ENCODE measurements at places on chromosomes 6 and 20.

DNA sequence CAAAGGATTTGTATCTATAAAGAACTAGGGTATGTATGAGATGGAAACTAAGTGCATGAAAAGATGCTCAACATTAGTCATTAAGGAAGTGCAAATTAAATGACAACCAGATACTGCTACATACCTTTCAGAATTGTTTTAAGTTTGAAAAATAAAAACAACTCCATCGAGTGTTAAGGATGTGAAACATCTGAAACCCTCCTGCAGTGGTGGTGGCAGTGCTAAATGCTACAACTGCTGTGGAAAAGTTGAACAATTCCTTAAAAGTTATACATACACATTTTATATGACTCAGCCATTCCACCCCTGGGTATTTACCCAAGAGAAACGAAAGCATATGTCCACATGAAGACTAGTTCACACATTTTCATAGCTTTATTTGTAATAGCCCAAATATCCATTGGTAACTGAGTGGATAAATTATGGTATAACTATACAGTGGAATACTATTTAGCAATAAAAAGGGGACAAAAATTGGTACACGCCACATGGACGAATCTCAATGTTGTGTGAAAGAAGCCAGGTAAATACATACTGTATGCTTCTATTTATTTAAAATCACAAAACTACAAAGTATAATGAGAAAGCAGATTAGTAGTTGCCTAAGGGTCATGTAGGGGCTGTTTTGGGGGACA, 10.6 kb downstream of the ARMH2 start:
- peaks cover 17% of the 10 kb centered on the region for H3K36me3 ChIP-seq
- H3K27ac ChIP-seq = no peak overlapping the region
- no peak overlapping the region for H3K4me3 ChIP-seq
- H3K4me1 ChIP-seq = no peaks in the 10 kb centered on the region
- H3K27me3 ChIP-seq = no peaks in the 10 kb centered on the region

DNA sequence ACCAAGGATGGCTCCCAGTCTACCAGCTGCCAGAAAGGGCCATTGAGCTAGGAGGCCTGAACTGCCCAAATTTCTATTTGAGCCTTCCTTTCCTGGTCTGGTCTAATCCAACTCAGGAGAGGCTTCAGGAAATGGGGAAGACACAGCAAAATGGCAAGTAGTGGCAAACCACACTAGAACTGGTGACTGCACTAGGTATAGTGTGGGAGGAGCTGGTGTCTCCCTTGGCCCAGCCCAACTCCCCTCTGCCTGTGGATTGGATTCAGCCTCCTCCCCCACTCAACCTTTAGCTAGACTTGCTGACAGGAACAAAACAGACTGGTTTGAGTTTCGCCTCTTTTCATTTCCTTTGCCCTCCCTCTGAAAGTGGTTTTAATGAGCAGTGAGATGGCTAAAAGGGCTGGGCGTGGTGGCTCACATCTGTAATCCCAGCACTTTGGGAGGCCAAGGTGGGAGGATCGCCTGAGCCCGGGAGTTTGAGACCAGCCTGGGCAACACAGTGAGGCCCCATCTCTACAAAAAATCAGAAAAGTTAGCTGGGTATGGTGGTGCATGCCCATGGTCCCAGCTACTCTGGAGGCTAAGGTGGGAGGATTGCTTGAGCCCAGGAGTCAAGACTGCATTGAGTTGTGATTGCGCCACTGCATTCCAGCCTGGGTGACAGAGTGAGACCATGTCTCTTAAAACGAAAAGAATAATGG, 17.5 kb downstream of the MRPS18A start:
- peaks cover 48% of the 10 kb centered on the region for H3K4me1 ChIP-seq
- peak overlapping the region; percentile 66 for H3K27ac ChIP-seq
- no peak overlapping the region for H3K4me3 ChIP-seq
- H3K27me3 ChIP-seq = no peaks in the 10 kb centered on the region

GRCh38 chr20:2800521-2801285, at the start of gene CPXM1:
CPXM1 (minus strand) TSS chr20:2800627; CDS start chr20:2800572, 55 bp downstream.
- no peaks in the 10 kb centered on the region for H3K36me3 ChIP-seq
- DNase-seq = no peak
- H3K4me3 ChIP-seq = no peak within 1 kb of the TSS
- peaks cover 12% of the 10 kb centered on the region for H3K27me3 ChIP-seq
- H3K4me1 ChIP-seq = peaks cover 20% of the 10 kb centered on the region
- no peak within 1 kb of the TSS for H3K27ac ChIP-seq

GRCh38 chr6:41346441-41346840, 11.0 kb downstream of the NCR2 start:
- H3K27me3 ChIP-seq = no peaks in the 10 kb centered on the region
- no peak overlapping the region for H3K4me3 ChIP-seq
- H3K27ac ChIP-seq = no peak overlapping the region

- no peak overlapping the region for H3K27ac ChIP-seq
- H3K4me1 ChIP-seq = no peaks in the 10 kb centered on the region
- no peaks in the 10 kb centered on the region for H3K27me3 ChIP-seq
- H3K4me3 ChIP-seq = no peak overlapping the region
Observed at GRCh38 chr6:91428953-91429560, 842.2 kb upstream of the MAP3K7 start.

DNA sequence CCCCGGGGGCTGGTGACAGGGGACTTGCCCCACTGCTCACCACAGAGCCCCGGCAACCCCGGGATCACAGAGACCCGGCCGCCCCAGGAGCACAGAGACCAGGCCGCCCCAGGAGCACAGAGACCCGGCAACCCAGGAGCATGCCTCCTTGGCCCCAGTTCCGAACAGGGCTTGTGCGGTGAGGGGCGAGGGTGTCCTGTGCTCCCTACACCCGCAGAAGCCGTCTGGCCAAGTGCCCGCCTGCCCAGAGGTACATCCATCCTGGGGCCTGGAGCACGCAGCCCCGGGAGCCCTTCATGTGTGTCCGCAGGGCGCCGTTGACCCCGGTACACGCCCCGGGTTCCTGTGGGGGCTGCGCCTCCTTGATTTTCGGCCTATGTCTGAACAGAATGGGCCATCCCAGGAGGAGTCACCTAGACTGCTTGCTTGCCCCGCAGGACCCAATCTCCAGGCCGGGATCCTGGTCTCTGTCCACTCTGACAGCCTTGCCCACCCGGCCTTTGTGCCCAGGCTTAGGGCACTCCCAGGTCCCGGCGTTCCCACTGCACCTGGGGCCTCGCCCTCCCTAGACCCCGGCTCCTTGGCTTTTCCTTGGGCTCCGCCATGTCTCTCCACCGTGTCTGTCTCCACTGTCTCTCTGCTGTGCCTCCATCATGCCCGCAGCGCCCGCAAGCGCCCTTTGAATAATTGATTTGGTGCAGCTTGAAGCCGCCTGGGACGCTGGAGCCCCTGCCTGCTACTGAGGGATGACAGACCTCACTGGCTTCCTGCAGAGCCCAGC, 219.8 kb downstream of the ERMARD start:
- no peaks in the 10 kb centered on the region for H3K36me3 ChIP-seq
- peak; percentile 52 for DNase-seq
- no peak overlapping the region for H3K27ac ChIP-seq
- no peaks in the 10 kb centered on the region for H3K27me3 ChIP-seq

GRCh38 chr20:36240076-36240475, 3.8 kb downstream of the AAR2 start:
- peaks cover 50% of the 10 kb centered on the region for H3K36me3 ChIP-seq
- no peak overlapping the region for H3K4me3 ChIP-seq
- DNase-seq = no peak
- H3K27me3 ChIP-seq = no peaks in the 10 kb centered on the region
- no peaks in the 10 kb centered on the region for H3K4me1 ChIP-seq
- H3K27ac ChIP-seq = no peak overlapping the region

- H3K27me3 ChIP-seq = no peaks in the 10 kb centered on the region
- no peaks in the 10 kb centered on the region for H3K36me3 ChIP-seq
- H3K4me3 ChIP-seq = peak overlapping the region; percentile 98
- no peaks in the 10 kb centered on the region for H3K4me1 ChIP-seq
Observed at GRCh38 chr20:47502271-47503239, 868 bp downstream of the NCOA3 start.

- no peak overlapping the region for H3K4me3 ChIP-seq
- no peak for DNase-seq
- H3K27me3 ChIP-seq = no peaks in the 10 kb centered on the region
- H3K4me1 ChIP-seq = no peaks in the 10 kb centered on the region
- H3K36me3 ChIP-seq = no peaks in the 10 kb centered on the region
Observed at GRCh38 chr20:10505827-10506226, 70.7 kb downstream of the SLX4IP start.

DNA sequence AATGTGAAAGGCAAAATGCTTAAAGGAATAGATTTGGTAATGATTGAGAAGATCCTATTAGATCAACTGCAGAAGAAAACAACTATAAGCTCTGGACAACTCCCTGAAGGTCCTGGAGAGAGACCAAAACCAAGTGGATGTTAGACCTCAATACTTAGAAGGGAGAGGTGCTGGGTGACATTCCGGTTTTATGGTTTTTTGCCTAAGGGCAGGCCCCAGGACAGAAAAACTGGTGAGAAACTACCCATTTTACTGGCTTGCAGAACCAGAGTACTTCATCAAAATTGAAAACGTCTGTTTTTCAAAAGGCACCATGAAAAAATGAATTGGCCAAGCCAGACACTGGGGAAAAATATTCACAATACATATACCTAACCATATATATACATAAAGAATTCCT, 26.3 kb downstream of the SAMHD1 start:
- no peaks in the 10 kb centered on the region for H3K4me1 ChIP-seq
- no peak overlapping the region for H3K4me3 ChIP-seq
- DNase-seq = no peak
- H3K36me3 ChIP-seq = peaks cover 96% of the 10 kb centered on the region
- H3K27me3 ChIP-seq = no peaks in the 10 kb centered on the region

DNA sequence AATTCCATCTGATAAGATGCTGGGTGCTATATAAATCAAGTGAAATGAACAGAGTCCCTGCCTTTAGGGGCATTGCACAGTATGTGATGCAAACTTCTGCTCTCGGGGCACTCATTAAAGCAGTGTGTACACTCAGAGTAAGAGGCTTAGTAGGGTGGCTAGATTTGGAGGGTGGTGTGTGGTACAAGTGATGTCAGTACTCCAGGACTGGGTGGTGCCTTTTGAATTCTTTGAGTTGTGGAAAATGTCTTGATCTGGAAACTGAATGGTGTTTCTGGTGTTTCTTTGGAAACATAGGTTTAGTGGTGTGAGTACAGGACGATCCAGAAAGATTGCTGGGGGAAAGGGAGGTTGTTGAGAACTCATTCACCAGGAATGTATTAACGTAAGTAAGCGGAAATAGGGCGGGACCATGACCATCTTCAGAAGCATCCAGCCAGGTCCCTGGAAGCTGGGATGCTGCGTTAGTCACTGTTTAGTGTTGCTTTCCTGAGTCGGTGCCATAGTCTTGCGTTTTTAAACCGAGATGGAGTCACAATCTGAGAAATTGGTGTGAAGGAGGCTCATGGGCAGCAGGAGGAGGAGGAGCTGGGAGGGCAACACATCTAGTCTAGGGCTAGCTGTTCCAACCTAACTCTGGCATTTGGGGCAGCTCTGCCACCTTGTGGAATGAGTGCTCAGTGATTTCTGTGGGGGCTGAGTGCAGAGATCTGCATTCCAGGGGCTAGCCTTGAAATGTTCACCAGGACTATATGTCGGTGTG, 70.3 kb downstream of the SCAND1 start:
- no peaks in the 10 kb centered on the region for H3K36me3 ChIP-seq
- peak overlapping the region; percentile 90 for H3K27ac ChIP-seq
- peak; percentile 92 for DNase-seq
- H3K4me3 ChIP-seq = no peak overlapping the region
- peaks cover 16% of the 10 kb centered on the region for H3K4me1 ChIP-seq
- no peaks in the 10 kb centered on the region for H3K27me3 ChIP-seq

DNA sequence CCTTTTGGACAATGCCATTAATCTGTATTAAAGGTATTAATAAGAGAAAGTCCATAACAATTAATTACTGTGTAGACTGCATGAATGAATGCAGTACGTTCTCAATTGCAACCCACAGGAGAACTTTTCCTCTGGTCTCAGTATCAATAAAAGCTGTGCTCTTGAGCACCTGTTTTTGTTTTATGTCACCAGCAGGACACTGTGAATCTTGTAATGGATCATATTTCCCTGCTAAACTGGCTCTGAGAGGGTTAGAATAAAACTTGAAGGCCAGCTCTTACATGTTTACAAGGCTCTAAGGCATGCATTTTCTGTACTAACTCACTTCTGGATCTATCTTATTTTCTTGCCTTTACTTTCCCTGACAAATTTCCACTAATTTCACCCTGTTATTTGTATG, 214.3 kb upstream of the PLN start:
- DNase-seq = no peak
- no peak overlapping the region for H3K4me3 ChIP-seq
- H3K27ac ChIP-seq = no peak overlapping the region
- H3K36me3 ChIP-seq = no peaks in the 10 kb centered on the region

- no peak overlapping the region for H3K4me3 ChIP-seq
- no peak overlapping the region for H3K27ac ChIP-seq
- no peak for DNase-seq
- H3K36me3 ChIP-seq = no peaks in the 10 kb centered on the region
Observed at GRCh38 chr6:134004714-134005113, 47.7 kb downstream of the SLC2A12 start.

DNA sequence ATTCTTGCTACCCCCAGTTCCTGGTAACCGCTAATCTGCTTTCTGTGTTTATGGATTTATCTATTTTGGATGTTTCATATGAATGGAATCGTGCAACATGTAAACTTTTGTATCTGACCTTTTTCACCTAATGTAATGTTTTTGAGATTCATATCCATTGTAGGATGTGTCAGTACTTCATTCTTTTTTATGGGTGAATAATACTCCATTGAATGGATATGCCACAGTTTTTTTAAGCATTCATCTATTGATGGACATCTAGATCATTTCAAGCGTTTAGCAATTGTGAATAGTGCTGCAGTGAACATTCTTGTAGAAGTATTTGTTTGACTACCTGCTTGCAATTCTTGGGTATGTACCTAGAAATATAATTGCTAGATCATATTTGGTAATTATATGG, 13.0 kb downstream of the KDM1B start:
- H3K27me3 ChIP-seq = no peaks in the 10 kb centered on the region
- H3K27ac ChIP-seq = no peak overlapping the region
- no peak overlapping the region for H3K4me3 ChIP-seq
- H3K36me3 ChIP-seq = peaks cover 35% of the 10 kb centered on the region
- no peaks in the 10 kb centered on the region for H3K4me1 ChIP-seq

DNA sequence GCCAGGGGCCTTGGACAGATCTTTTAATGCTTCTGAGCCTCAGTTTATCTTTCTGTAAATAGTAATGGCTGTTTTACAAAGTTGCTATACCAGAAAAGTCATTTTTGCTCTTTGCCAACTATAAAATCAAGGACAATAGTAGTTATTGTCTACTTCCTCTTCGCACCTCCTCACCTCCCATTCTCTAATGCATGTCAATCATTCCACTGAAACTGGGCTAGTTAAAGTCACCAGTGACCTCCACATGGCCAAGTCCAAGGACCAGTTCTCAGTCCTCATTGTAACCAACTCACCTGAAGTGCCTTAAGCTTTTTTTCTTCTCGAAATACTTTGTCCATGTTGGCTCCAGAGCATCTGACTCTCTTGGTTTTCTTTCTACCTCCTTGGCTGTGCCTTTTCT, 51.2 kb downstream of the NCR2 start:
- H3K4me3 ChIP-seq = no peak overlapping the region
- no peaks in the 10 kb centered on the region for H3K27me3 ChIP-seq
- H3K27ac ChIP-seq = no peak overlapping the region
- no peak for DNase-seq

Measured in right atrium auricular region (tissue), 2 donors.